ENCODE measurements at places on chromosomes 5 and 9.

DNA sequence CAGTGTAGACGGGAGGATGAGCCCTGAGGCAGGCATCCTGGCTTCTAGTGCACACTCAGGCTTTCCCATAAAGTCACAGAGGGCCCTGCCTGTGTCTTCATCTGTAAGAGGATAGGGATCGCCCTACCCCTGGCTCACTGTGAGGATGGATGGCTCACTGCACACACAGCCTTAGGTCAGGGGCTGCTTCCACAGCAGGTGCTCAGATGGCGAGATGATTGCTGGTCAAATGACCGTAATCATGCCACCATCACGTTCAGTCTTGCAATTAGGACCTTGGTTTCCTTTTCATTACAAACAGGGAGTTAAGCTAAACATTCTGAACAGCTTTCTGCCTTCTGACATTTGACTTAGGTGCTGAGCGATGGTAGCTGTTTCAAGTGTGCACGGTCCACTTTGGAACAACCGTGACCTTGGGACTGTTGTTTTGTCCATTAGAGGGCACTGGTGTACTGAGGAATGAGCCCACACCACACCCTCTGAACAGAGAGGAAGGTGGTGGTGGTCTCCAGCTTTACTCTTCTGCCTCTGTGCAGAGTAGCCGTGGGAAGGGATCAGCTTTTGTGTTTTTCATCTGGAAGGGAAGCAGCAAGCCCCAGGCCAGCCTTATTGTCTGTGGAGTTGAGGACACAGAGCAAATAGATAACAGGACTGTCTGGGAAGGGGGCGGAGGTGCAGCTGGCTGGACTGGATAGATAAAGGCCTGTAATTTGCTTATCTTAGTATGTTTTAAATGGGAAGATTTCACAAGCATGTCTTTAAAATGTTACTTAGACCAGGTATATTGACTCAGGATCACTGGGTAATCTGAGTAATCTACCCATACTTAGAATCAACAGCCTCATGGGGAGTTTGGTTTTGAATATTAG is 183.1 kb downstream of the TRIO start:
- no peak for DNase-seq

DNA sequence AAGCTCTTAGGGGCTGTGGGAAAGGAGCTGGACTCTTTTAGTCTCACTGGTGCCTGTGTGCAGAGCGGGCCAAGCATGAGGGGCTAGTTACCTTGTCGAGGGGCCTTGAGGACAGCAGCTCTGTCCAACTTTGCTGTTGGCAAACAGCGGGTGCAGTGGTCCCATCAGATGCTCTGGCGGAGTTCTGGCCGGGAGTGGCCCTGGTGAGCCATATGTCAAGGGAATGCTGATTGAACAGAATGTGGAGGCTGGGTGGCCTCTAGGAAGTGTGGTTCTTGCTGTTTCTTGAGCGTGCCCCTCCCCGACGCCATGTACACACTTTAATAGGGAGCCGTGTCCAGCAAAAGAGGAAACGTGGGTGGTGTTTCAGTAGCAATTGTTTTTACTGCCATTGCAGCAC is 3.6 kb upstream of the ADAMTS2 start:
- DNase-seq, result no peak

DNA sequence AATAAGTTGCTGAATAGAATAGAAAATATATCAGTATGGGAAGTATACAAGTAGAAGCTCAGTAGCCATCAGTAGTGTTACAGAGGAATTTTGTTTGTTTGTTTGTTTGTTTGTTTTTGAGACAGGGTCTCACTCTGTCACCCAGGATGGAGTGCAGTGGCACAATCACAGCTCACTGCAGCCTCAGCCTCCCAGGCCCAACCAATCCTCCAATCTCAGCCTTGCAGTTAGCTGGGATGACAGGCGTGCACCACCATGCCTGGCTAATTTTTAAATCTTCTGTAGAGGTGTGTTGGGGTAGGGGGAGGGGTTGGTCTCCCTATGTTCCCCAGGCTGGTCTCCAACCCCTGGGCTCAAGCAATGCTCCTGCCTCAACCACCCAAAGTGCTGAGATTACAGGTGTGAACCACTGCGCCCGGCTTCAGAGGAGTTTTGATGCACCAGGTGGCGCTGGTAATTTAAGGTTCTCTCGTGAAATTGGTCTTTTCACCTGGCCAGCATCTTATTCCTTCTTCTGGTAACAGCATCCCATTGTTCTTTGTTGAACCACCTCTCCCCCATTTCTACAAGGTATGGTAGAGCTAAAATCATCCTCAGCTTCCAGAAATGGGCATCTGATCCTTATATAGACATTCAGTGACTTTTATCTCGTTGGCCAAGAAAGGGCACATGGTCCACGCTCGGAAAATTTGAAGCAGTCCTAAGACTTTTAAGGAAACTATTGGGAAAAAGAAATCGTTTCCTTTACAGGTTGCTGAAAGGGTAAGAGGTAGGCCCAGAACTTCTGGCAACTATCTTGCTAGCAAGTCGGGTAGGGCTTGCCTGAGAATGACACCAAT is 157.1 kb downstream of the ARRDC3 start:
- peak; percentile 59 for DNase-seq

- no peak for DNase-seq
Measured at GRCh38 chr9:15253197-15253596, 53.8 kb downstream of the TTC39B start.

GRCh38 chr9:37209431-37210386 is 89.3 kb downstream of the ZCCHC7 start:
- DNase-seq, result no peak

DNA sequence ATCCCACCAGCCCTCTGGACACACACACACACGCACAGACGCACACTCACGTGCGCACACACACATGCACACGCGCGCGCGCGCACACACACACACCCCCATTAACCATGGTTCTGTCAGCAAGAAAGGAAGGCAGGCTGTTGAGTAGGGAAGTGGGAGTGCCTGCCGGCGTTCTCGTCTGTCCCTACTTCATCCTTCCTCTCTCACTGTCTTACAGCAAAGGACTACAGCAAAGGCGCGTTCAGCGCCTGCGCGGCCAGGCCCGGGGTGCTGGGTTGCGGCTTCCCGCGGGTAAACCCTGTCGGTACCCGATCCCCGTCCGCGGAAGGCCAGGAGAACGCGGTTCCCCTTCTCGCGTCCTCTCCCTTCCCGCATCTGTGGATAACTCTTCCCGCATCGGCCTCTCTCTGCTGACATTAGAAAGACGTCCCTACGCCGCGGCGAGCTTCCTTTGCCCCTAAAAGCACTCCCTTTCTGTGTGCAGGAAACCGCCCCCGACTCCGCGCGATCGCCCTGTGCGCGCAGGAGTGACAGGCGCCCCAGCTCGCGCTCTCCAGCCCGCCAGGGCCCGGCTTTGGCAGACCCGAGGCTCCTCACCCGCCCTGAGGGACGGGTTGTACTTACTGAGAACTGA is 219.2 kb downstream of the AGTPBP1 start:
- no peak for DNase-seq

DNA sequence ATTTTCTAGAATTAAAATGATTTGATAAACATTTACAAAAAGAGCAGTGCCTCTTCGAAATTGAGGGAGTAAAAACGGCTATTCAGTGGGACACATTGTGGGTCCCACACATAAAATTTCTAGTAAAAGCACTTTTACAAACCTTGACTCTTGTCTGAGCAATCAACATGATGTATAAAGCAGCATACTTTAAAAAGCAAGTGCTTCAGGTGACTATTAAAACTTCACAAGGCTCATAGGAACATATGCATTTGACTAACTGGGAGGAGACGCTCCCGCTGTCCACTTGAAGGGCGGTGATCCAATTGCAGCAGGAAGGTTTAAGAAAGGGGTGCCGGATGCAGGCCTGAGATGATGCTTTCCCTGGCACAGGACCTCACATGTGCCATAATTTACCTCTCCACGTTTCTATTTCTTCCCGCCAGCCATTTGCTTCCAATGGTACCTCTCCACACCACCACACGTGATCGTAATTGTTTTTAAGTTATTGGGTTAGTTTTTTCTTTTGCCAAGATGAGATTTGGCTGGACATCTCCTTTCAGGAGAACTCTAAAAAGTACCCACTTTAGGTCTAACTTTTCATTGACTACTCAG is 1.8 kb downstream of the MCTP1 start:
- no peak for DNase-seq

GRCh38 chr5:111043712-111044506 is 27.6 kb upstream of the TSLP start:
- DNase-seq, result no peak

DNA sequence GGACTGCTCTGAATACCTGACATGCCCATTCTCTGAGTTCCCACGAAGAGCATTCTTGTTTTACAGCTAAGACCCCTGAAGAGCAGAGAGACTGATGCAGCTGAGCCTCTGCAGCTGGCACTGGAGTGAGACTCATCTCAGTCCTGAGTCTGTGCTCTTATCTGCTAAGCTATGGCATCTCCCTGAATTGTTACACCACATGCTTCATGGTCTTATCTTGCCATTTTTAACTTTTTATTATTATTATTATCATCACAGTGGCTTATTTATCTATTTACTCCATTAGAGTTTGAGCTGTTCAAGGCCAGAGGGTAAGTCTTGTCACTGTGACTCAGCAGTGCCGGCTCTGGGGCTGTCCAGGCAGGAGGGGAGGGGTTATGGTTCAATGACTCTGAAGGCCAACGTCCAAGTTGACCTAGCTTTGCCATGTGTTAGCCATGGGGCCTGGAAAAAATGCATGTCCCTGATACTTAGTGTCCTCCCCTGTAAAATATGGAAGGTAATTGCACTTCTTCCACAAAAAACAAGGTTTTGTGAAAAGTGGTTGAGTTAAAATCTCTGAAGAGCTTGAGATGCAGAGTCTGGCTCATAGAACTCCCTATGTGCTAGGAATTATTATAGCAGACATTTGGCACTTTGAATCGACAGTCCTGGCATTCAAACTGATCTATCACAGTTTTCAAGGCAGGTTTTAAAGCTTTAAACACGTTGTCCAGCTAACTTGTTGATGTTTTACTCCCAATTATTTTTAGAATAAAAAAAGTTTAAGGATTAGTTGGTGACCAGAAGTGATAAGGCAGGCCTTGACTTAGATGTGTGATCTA is 94.6 kb downstream of the ALDH1A1 start:
- no peak for DNase-seq

DNA sequence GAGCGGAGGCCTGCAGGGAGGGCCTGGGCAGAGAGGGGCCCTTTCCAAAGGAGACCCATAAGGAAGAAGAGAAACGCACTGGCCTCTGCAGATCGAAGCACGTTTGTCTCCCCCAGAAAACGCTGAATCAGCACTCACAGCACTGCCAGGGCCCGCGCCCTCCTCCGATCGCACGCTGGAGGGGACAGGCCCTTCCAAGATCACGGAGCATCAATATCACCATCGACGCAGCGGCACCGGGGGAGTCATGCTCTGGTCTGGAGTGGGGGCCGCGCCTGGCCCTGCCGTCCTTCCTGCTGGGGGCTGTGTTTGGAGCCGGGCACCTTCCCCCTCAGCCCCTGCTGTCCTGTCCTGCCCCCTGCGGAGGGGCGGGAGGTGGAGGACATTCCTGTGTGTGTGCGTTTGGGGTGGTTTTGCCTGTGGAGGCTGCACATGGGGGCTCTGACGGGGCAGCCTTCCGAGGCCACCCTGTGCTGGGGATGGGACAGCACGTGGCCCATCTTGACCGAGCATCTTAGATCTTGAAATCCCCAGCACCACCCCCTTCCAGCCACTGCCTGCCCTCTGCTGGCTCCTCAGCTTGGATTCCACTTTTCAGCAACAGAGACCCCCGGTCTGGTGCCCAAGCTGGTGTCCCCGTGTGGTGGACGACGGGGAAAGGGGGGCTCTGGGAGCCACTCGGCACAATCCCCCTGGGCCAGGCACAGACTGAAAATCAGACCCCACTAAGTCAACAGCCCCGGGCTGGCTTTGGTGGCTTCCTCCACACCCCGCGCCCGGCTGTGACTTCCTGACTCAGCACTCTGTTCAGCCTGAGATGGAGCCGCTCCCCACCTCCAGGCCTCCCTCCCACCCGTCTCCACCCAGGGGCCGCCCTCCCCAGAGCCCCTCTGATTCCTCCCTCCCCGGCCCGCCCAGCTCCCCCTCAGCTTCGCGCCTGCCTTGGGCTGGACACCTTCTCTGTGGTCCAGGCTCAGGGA is 8.3 kb downstream of the TMEM250 start:
- DNase-seq, result no peak

- peak; percentile 34 for DNase-seq
Measured at GRCh38 chr5:131644822-131645221, 9.8 kb upstream of the RAPGEF6 start.

DNA sequence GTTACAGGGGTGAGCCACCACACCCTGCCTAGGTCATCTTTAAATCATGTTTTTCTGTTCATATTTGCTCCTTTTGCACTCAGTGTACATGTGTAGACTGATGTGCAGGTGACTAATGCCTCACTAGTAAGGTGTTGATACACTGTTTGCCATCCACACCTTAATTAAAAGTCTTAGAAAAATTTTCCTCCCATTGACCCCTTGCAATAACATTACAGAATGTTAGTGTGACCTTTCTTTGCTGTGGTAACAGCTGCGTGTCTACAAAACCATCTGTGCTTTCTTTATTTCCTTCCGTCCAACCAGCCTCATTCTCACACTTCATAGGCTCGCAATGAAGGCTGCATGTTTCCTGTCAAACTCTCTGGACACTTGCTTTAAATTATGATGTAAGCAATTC is 6.6 kb upstream of the CEMIP2 start:
- no peak for DNase-seq

DNA sequence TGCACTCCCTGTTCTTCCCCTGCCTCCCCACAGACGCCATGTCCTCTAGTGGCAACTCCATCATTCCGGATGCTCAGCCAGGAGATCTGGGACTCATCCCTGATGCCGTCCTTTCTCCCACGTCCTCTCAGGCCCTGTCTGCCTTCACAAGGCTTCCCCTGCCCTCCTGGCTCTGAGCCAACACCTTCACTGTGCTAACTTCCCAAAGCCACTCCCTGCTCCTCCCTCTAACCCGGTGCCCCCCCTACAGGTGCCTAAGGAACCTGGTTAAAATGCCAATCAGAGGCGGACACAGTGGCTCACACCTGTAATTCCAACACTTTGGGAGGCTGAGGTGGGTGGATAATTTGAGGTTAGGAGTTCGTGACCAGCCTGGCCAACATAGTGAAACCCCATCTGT is 67.6 kb downstream of the LMX1B start:
- no peak for DNase-seq

All from HCT116 (cell line).